ENCODE measurements at places on chromosomes 12 and 14.
A peak's percentile ranks its signal among the peaks of the same experiment; 100 is the strongest.

GRCh38 chr14:89485264-89485663 lies 68.2 kb upstream of the FOXN3 start:
- no peak for DNase-seq

- DNase-seq: no peak
Observed at GRCh38 chr12:103505371-103506236, 9.8 kb upstream of the C12orf42 start.

- peak; percentile 30 for DNase-seq
Observed at GRCh38 chr12:69534389-69534822, 50.9 kb upstream of the CCT2 start.

- DNase-seq: no peak
Observed at GRCh38 chr12:25286837-25287236, 36.1 kb upstream of the KRAS start.

DNA sequence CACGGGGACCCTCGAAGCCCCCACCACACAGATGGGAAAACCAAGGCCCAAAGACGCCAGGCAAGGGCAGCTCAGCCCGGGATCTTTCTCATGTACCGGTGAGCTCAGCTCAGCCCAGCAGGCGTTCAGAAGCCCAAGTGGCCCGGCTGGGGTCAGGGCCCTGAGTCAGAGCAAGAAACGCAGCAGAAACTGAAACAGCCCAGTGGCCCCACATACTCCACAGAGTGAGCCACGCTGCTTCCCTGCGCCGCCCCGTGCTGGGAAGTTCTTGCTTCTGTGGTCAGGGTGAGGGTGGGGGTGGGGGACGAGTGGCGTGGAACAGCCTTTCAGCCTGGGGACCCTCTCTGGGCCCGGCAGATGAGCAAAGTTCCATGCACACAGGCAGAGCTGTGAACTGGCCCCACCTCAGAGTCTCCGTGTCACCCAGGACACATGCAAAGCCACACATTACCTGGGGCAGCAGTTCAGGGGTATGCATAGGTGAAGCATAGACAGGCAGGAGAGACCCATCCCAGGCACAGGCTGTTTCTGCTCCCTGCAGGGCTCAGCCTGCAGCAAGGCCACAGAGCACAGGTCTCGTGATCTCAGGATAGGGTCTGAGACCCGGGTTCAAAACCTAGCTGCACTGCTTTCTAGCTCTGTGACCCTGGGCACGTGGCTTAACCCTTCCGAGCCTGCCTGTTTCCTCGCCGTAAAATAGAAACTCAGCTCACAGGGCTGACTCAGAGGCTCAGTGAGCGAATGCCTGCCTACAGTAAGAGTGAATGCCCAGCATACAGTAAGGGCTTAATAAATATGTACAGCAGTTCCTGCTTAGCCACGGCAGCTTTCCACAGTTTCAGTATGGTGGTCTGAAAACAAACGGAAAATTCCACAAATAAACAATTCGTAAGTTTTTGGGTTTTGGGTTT lies 21.6 kb downstream of the NCOR2 start:
- no peak for DNase-seq

GRCh38 chr14:97395068-97395467 lies 597.9 kb downstream of the VRK1 start:
- no peak for DNase-seq

DNA sequence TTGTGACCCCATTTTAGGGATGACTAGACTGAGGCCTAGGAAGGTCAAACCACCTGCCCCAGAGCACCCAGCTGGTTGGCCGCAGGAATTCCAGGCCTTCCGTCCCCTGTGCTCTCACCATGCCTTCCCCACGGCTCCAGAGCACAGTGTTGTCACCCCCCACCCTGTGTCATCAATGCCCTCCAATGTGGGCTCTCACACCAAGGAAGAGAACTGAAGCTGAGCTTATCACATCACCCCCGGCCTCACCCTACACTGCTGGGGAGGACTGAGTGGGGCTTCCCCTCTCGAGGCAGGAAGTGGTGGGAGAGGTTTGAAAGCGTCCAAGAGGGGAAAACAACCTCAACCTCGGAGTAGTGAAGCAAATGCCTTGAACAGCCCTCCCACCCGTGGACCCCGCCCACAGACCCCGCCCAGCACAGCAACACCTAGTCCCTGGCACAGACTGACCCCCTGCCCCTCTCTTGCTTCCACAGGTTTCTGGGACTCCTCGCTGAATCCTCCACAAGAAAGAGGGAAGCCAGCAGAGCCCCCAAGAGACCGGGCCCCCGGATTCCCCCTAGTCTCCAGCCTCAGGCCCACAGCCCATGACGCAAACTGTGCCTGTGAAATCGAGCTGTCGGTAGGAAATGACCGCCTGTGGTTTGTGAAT lies 97.2 kb downstream of the LGMN start:
- no peak for DNase-seq
